ENCODE measurements at places on chromosomes 4 and X.

DNA sequence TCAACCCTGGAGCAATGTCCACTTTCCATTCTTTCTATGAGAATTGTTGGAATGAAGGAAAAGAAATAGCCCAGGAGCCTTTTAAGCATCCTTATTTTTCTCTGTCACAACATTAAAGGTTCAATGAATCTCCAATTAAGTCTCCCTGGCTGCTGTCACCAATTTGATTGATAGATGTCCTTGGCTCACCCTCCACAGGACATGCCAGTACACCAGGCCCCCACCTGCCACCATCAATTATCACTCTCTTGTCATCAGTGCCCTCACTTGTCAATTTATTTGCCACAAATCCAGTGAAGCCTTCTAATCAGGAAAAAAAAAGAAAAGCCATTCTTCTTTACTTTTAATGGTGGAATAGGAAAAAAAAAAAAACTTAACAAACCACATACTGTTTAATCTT, 453.6 kb downstream of the CENPC start:
- no peak for DNase-seq

- no peak for DNase-seq
Measured at GRCh38 chr4:41156574-41156973, 57.8 kb downstream of the APBB2 start.

DNA sequence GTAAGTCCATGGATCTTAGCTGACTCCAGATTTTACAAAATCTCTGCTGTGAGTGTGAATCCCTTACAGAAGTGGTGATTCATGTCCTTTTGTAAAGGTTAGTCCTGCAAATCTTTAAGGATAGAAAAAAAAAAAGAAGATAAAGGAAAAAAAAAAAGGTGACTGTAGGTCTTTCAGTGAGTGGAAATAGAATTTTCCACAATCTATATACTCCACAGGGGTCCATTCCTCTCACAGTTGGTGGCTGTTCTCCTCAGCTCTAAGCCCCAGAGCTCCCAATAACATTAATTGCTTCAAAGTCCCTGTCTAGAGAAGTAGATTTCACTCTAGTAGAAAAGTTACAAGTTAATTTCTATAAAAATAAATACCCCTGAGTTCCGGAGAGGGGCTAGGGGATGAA, 189.1 kb downstream of the NDST4 start:
- no peak for DNase-seq

DNA sequence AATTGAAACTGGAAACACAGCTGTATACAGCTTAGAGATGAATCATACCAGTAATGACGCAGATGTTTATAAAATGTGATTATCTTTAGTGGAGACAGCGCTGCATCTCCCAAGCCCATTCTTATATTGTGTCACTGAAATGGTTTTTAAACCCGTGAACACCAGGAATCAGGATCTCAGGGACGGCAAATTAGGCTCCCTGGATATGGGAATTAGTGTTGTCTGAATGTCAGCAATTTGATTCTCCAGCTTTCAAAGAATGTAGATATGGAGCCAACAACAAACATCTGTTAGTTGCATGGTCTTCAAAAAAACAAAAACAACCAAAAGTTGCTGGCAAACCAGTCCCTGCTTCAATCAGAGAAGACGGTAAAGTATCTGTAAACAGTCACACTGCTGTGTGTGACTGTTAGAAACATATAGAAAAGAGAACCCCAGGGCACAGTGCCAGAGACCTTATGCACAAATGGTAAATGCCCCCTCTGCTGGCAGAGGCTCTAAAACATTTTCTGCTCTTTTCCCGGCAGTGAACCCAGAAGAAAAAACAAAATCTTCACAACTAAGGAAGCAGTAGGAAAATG, 351.9 kb upstream of the FTHL17 start:
- no peak for DNase-seq

- DNase-seq: no peak
Measured at GRCh38 chrX:70033348-70034051, 16.2 kb downstream of the AWAT2 start.

DNA sequence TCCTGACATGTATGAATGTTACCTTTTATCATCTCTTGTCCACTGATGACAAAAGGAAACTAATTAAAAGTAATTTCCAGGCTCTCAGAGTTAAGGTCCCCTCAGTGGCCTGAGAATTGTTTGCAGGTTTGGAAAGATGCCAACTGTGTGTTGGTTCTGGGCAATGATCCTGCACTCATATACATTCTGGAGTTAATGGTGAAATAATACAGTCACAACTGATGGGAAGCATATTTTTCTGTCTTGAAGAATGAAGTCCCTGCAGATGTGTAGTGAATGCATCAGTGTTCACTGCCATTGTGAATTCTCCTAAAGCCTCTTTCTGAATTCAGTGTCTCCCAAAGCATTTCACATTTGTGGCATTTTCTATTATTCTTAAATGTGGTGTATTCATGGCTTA, 238.1 kb upstream of the PPP1R2C start:
- DNase-seq: no peak

DNA sequence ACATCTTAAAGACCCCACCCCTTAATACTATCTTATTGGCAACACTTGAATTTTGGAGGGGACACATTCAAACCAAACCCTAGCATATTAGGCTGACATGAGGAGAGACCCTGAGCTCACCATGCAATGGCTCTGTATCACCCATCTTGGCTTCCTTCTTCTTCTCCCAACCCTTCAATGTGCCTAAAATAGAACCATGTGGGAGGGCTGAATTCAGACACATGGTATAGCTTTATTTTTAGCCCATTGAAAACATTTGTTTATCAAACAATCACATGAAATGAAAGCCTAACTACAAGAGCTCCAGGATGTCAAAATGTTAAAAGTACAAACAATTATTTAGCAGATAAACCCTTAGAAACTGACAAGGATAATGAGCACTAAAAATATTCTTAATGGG, 81.6 kb downstream of the RASL11B start:
- no peak for DNase-seq

GRCh38 chr4:120316416-120316815, 249.8 kb upstream of the MAD2L1 start:
- DNase-seq: no peak

DNA sequence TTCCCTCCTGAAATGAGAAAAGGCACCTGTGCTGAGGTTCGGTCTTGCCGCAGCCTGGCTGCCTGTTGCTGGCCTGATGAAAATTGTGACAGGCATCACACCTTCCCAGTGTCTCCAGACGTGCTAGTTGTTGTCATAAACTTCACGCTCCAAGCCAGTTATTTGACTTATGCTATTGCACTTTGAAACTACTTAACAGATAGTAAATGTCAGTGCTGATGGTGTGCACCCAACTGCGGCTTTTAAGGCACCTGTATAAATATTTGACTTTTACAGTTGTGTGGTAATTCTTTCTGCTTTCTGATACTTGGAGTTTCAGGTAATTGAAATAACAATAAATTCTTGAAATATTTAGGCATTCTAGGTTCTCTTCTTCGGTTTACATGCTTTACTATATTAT, 1.8 kb downstream of the WWC2 start:
- DNase-seq: no peak

DNA sequence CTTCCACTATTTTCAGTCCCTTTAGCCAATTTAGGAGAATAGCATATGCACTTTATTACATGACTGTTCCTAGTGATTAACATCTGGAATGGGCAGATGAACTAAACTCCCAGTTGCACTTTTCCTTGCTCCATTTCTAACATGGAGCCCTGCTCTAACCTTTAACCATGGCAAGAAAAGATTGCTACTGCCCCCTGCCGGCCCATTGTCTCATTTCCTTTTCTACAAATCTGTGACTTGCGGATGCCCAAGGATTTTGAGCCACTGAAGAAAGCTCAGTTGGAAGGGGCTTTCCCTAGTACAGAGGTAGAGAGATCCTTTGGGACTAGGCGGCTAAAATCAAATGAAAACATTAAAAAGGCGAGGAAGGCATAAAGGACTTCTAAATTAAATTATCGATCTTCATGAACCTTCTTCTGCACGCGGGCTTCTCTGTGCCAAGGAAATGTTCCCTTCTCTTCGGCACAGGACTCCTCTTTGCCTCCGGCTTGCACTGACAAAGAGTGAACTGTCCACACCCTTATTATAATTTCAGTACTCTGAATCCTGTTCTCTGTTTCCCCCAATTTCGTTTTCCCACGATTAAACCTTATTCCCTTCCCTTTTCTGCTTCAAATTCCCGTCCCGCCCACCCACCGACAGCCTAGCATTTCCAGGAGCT, 577 bp upstream of the GLRA2 start:
- DNase-seq: peak; percentile 0

DNA sequence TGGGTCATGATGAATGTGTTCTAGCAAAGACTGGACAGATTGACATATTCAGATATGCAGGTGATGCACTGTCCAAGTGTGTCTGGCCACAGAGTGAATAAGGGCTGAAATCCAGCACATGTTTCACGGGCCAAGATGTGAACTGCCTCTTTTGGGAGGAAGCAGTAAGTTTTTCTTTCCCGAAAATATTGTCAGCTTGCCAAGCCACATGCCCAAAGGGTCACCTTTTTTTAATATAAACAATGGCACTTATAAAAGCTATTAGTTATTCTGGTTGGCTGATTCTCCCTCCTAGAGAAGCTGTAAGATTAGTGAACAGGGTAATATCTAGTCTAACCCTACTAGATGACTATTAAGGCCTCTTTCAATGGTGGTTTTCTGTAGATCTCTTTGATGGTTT, 1.5 kb upstream of the EDNRA start:
- no peak for DNase-seq

DNA sequence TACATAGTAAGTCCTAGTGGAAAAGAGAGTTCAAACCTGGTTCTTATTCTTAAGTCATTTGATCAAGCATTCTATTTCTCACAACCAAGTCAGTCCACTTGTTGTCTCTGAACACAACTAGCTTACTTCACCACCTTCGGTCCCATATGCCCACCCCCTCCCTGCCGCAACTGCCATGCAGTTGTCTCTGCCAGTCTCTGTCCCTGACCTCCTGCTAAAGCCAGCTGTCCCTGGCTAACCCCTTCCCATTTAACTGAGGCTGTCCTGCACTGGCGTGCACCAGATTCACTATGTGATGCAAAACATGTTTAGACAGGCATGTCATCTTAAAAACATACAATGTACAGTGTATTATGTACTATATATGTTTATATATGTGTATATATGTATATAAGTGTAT, 12.7 kb downstream of the FRAS1 start:
- no peak for DNase-seq

- no peak for DNase-seq
Measured at GRCh38 chr4:22500831-22501714, 14.8 kb downstream of the ADGRA3 start.

DNA sequence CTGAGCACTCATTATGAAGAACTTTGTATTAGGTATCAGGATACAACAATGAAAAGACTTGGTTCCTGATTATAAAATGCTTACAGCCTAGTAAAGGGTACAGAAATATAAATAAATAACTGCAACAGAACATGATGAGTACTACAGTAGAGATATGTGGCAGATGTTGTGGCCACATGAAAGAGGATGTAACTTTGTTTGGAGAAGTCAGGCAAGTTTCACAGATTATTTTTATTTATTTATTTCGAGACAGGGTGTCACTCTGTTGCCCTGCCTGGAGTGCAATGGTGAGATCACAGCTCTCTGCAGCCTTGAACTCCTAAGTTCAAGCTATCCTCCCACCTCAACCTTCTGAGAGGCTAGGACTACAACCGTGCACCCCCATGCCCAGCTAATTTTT, 15.8 kb upstream of the UBE2K start:
- DNase-seq: no peak

- DNase-seq: no peak
Measured at GRCh38 chrX:130994671-130995070, 63.5 kb upstream of the ARHGAP36 start.

DNA sequence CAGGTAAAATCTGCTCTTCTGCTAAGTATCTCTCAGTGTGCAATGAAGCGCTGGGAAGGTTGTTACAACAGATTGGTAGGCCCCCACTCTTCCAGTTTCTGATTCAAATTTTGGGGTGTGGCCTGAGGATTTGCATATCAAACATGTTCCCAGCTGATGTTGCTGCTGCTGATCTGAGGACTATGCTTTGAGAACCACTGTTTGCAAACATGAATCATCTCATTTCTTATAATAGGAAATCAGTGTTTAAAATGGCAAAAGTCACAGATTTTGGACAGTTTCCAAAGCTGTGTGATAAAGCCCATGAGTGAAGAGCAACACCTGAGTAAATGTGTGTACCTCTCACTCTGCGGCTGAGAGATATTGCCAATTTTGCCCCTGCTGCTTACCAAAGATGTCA, 36.2 kb upstream of the NDNF start:
- DNase-seq: no peak

GRCh38 chrX:18099745-18100144, 120.9 kb downstream of the BEND2 start:
- no peak for DNase-seq

GRCh38 chr4:128459547-128459946, 171.9 kb upstream of the PGRMC2 start:
- DNase-seq: no peak

- no peak for DNase-seq
Measured at GRCh38 chrX:2502120-2502667, 1.4 kb upstream of the DHRSX start.

DNA sequence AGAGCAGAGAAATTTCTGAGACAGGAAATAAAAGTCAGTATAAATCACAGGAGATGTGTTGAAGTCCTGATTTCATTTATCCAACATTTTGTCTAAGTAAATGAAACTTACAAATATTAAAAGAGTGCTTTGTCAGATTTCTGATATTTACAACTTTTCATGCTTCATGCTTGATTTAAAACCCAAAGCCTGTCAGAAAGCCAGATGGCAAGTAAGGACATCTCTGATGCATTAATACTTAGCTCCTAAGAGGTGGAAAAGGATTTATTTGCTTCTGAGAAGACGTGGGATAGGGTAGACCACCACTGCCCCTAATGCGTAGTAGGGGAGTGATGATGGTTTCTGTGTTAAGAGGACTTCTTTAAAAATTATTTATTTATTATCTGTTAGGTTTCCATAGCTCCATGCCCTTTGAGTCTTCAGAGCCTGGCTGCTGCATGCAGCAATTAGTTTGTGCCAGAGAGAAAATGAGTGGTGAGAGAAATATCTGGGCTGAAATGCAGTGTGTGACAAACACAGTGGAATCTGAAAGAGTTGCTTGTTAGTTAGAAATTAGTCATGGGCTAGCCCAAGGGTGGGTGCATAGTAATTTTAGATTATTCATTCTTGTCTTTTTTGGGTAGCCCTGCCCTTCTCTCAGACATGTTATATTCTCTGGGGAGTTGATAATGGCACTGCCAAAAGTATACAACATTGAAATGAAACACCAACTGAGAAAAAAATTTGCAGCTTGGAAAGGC, 333.8 kb downstream of the C4orf33 start:
- no peak for DNase-seq

DNA sequence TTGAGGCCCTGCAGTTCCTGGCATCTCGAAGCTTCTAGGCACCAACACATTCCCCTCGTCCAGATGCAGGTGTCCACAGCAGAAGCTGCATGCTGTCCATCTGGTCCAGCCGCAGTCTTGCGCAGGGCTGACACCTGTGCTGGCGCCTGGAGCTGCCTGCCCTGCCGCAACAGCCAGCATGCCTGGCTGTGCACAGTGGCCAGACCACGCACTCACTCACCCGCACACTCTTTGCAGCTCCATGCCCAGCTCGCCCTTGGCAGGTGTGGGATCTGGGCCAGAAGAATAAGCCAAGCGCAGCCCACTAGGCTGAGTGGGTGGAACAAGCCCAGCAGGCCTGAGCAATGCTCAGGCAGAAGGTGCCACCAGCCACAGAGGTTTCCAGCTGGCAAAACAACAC, 125.6 kb downstream of the PARM1 start:
- no peak for DNase-seq

GRCh38 chr4:95513022-95513421, 35.8 kb downstream of the UNC5C start:
- no peak for DNase-seq
